ENCODE measurements at places on chromosomes 12 and 14. TPM values are rescaled to one million over a fixed set of nuclear protein-coding genes. Genes with fewer than 3 reads are reported as not detected.

DNA sequence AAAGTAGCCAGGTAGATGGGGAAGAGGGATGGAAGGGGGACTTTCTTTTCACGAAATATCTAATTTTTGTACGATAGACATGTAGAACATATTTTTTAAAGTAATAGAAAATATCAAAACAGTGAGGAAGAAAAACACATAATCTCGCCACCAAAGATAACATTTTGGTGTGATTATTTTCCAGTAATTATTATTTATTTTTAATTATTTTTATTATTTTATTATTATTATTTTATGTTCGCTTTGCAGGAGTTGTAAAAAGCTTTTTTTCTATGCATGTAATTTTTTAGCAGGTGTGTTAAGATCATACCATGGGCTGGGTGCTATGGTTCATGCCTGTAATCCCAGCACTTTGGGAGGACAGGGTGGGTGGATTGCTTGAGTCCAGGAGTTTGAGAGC lies 85.6 kb upstream of the CCND2 start:
- H3K27me3 ChIP-seq = no peaks in the 10 kb centered on the region
- H3K4me1 ChIP-seq = no peaks in the 10 kb centered on the region
- no peak for DNase-seq
- H3K4me3 ChIP-seq = no peak overlapping the region
- no peak overlapping the region for H3K27ac ChIP-seq

DNA sequence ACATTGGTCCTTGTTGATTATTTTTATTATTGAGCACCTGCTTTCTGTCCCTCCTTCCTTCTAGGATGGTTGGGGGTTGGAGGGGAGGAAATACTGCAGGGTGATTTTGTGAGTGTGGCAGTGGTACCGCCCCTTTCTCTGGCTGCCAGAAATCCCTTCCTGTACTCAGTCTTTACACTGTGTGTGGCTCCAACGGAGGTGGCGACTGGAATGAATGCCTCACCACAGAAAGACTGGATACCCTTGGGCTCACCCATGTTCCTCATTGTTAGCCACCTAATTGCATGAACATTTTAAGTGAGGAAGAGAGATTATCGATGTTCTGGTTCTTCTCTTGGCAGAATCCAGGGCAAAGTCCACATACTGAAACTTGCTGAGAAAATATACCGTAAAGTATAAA lies 272.0 kb upstream of the E2F7 start:
- no peaks in the 10 kb centered on the region for H3K27me3 ChIP-seq
- no peaks in the 10 kb centered on the region for H3K36me3 ChIP-seq
- no peak overlapping the region for H3K4me3 ChIP-seq
- no peak for DNase-seq
- H3K4me1 ChIP-seq = no peaks in the 10 kb centered on the region

SLC25A47 gene
- total RNA-seq = not detected

DNA sequence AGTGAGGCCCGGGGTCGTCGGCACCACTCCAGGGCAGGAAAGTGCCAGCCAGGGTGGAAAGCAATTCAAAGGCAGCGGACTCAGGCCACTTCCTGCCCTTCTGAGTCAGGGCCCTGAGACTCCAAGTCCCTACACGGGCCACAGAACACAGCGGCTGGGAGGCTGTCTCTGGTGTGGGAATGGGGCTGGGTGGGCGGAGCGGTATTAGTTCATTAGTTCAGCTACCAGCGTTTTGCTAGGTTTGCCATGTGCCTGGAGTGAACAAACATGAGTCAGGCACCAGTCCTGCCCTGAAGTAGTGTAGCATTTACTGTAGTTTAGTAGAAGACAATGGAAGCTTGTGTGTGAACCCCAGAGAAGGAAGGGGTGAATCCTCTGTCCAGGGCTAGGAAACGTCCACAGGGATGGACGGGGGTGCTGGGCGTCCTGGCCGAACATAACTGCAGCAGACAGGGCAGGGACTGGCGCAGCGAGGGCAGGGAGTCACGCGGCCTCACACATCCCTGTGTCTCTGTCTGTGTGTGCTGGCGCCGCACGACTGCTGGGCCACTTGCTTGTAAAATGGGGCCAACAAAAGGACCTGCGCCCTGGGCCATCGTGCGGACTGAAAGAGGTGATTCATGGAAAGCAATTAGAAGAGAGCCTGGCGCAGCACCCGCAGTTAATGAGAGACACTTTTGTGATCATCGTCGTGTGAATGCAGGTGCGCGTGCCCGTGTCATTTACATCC lies 186.4 kb upstream of the PRMT8 start:
- no peak for DNase-seq
- no peak overlapping the region for H3K27ac ChIP-seq
- H3K27me3 ChIP-seq = no peaks in the 10 kb centered on the region
- peaks cover 11% of the 10 kb centered on the region for H3K4me1 ChIP-seq

DNA sequence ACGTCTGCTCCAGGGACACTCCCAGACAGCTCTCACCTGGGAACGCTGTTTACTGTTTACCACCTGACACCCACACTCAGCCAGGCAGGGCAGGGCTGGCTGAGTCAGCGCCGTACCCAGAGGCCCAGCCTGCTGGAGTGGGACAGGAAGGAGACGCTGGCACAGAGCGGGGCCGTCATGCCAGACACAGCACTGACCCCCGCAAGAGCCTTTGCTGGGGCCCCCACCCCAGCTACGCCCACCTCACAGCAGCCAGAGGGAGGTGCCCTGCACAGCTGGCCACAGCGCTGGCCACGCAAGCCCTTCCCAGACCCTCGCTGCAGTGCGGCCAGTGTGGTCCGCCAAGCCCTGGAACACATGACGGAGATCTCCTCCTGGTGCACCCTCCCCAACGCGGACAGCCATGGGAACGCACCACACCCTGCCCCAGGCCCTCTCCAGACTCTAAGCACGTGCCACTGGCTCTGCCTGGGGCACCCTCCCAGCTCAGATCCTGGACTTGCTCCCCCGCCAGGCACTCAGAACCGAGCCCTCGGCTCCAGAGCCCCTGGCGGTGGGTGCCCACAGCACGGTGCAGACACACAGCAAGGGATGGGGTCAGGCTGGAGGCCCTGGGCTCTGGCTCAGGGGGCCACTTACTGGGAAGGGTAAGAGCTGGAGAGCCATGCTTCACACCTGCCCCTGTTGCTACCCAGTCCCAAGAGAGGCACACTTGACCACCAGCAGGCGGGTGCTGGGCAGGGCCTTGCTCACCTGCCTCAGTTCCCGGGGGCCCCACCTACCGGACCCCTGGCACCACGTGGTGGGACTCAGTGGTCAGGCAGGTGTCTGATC lies 5.7 kb downstream of the AHNAK2 start:
- peaks cover 12% of the 10 kb centered on the region for H3K4me1 ChIP-seq
- H3K36me3 ChIP-seq = no peaks in the 10 kb centered on the region
- H3K27ac ChIP-seq = no peak overlapping the region
- DNase-seq = no peak
- peaks cover 13% of the 10 kb centered on the region for H3K27me3 ChIP-seq

- no peak for DNase-seq
- no peak overlapping the region for H3K4me3 ChIP-seq
- peaks cover 11% of the 10 kb centered on the region for H3K4me1 ChIP-seq
- no peaks in the 10 kb centered on the region for H3K36me3 ChIP-seq
- H3K27ac ChIP-seq = no peak overlapping the region
Measured at GRCh38 chr14:74083161-74083560, 1.1 kb downstream of the ALDH6A1 start.

DNA sequence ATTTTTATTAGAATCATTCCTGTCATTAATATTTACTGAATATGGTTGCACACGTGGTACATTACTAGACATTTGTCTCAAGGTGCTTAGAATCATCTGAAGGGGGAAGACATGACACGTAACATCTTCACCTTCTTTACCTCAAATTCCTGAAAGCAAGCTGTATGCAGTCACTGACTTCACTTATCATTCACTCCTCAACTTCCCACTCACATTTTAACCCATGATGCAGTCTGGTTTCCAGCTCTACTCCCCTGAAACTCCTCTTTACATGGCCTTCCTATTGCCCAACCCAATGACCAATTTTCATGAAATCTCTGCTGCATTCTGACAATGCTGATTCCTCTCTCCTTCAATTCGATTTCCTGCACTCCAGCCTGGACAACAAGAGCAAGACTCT lies 5.8 kb upstream of the PSMC6 start:
- H3K36me3 ChIP-seq = no peaks in the 10 kb centered on the region
- no peaks in the 10 kb centered on the region for H3K27me3 ChIP-seq
- H3K4me3 ChIP-seq = no peak overlapping the region
- H3K4me1 ChIP-seq = peaks cover 6% of the 10 kb centered on the region
- no peak overlapping the region for H3K27ac ChIP-seq
